ENCODE measurements at places on chromosomes 1 and 21.

- no peak for DNase-seq
These were observed 128.0 kb downstream of the LACTBL1 start for GRCh38 chr1:22844621-22845020.

- DNase-seq: no peak
These were observed 411.6 kb downstream of the SMYD3 start for GRCh38 chr1:246095443-246095842.

- no peak for DNase-seq
These were observed 34.5 kb upstream of the MAP1LC3C start for GRCh38 chr1:242033447-242033846.

GRCh38 chr1:215479567-215479966, 87.5 kb upstream of the KCTD3 start:
- DNase-seq: no peak

- DNase-seq: no peak
These were observed 33.1 kb downstream of the PGBD5 start for GRCh38 chr1:230392920-230393521.

- no peak for DNase-seq
These were observed 187.1 kb upstream of the CACNA1E start for GRCh38 chr1:181296180-181296579.

- DNase-seq: no peak
These were observed 17.1 kb downstream of the USP24 start for GRCh38 chr1:55198044-55198443.

DNA sequence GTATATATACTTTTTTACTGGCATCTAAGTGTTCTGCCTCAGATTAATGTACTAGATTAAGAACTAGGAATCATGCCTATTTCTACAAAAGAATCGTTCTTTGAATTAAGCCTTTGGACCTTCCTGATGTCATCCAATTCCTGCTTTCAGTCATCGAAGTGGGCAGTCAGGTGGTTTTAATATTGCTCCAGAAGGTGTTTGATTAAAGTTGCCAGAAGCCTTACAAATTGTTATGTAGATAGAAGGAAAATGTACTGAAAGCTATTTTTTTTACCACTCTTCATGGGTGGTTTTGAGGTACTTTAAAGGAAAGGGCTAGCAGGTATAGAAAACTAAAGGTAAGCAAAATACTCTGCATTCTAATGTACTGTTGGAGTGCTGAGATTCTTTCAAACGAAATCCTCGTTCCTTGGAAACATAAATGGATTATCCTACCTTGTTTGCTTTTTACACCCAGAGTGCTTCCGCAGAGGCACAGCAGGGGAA, 716 bp downstream of the CTBS start:
- no peak for DNase-seq

DNA sequence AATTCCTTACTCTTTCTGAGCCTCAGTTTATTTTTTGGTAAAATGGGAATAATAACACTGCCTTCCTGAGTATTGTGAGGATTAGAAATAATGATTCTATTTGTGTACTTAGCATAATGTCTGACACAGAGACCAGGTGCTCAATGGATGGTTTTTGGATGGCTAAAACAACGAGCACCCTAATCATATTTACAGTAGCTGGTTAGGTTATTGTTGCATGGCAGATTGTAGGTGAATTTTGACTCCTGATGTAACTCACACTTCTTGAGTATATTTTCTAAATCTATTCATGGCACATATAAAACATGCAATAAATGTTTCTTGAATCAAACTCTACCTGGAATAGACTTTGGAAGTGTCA, 11.9 kb upstream of the DUSP10 start:
- DNase-seq: no peak

GRCh38 chr1:186206048-186206570, 168.9 kb downstream of the TPR start:
- DNase-seq: no peak

- DNase-seq: no peak
These were observed 37.4 kb upstream of the C1orf198 start for GRCh38 chr1:230905733-230906132.

DNA sequence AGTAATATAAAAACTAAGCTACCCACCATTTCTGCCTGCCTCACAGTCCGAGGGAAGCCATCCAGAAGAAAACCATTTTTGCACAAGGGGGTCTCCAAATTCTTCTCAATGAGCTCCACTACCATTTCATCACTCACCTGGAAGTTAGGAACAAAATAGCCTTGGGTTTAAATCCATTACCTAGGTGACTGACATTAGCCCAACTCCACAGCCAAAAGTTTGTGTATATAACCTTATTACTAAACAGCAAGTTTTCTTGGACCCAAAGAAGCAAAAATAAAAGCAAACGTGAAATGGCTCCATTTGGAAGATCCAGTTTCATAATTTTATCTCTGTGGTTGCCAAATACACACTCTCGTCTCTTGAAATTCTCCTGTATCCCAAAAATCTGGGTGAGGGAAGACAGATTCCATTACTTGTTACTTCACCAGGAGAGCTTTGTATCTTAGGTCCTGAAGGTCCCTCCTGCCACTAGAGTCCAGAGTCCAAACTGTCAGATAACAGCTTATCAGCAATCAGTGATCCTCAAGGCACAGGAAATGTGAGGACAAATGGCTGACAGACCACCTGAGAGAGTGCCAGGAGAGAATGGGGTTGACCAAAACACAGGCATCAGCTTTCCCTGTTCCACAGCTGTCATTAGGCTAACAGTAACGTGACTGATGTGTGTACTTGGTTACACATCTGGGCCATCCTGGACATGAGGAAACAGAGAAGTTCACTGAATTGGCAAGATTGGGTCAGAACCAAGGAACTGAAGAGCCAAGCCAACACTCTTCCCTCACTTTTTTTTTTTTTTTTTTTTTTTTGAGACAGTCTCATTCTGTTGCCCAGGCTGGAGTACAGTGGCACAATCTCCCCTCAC, 14.9 kb downstream of the AK2 start:
- no peak for DNase-seq

DNA sequence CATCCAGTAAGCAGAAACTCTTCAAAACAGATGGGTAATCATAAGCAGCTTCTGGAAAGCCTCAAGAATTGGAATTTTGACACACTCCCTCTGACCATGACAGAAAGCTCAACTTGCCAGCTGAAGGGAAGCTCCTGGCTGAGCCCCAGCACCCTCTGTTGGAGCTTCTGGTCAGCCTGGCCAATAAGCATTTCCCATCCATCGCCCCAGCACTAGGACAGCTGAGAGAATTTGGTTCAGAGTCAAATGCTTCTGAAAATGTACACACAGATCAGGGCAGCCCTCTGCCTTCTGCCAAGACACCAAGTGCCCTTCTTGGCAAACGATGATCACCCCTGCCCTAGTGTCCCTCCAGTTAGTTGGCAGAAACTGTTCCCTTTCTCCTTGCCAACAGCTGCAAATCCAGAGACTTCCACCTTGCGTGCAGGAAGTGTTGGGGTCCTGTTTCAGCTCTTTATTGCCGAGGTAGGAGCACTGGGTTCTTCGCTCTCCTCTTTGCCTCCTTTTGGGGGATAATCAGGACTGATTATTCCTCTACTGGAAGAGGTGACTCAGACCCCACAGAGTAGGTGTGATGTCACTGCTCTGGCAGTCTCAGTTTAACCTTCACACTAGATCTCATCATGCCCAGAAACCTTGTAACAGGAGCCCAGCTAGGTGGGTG, 11.9 kb downstream of the PIGV start:
- DNase-seq: no peak

- no peak for DNase-seq
These were observed 20.5 kb upstream of the PTGS2 start for GRCh38 chr1:186700722-186701121.

DNA sequence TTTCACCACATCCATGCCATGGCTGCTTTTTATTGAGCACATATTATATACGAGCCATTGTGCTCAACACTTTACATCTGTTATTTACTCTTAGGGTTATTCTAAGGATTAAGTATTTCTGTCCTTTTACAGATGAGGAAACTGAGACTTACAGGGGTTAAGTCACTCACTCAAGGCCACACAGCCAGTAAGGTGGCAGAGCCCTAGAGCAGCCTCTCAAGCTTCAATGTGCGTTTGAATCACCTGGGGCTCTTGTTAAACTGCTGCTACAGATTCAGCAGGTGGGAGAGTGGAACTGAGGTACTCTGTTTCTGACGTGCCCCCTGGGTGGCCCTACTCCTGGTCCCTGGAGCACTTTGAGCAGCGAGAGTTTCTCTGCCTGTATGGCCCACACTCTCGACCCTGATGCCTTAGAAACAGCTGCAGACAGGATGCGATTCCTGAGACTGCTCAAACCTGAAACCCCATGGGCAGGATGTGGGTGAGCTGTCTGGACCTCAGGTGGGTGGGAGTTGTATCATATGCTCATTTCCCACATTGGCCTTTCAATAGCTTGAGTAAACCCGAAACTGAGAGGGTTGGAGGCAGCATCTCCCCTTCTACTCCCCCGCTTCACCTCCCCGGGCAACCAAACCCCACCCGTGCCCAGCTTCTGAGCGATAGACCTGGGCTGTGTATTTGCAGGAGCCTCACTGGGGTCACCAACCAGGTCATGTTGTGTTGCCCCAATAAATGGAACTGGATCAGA, 59.3 kb downstream of the MAN1C1 start:
- DNase-seq: peak; percentile 64

DNA sequence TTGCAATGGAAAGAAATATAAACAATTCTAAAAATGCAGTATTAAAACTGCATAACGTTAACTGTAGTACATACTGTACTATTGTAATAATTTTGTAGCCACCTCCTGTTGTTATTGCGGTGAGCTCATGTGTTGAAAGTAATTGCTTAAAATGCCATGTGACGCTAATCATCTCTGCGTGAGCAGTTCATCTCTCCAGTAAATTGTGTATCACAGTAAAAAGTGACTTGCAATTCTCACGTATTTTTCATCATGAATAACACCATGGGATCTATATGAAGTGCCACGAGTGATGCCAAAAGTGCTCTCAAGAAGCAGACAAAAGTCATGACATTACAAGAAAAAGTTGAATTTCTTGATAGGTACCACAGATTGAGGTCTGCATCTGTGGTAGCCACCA, 82.4 kb upstream of the CYYR1 start:
- DNase-seq: no peak

GRCh38 chr1:41560931-41561330, 76.4 kb upstream of the EDN2 start:
- no peak for DNase-seq

- DNase-seq: no peak
These were observed 347.1 kb downstream of the AJAP1 start for GRCh38 chr1:5001466-5001865.

- no peak for DNase-seq
These were observed 33.0 kb downstream of the SH3BGR start for GRCh38 chr21:39484711-39485276.

DNA sequence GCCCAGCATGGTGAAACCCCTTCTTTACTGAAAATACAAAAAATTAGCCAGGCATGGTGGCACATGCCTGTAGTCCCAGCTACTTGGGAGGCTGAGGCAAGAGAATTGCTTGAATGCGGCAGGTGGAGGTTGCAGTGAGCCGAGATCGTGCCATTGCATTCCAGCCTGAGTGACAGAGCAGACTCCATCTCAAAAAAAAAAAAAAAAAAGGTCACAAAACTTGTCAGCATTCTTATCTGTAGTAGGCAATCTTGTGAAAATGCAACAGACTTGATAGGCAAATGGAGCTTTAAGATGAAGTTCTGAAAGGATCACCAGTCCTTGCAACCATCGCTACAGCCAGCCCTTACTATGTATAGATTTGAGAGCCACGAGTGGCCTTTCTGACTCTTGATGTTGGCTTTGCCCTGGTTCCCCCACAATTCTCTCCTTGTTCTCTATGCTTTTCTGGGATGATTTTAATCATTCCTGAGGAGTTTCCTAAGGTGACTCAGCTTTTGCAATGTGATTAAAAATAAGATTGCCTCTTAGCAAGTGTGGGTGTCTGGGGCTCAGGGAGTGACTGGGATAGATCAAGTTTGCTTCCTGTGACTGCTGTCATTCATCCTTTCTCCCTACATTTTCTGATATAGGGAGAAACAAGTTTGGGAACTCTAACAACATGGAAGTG, 7.1 kb upstream of the MAP1LC3C start:
- no peak for DNase-seq

GRCh38 chr1:175820456-175821025, 77.1 kb upstream of the TNR start:
- DNase-seq: no peak

- no peak for DNase-seq
These were observed 155.6 kb upstream of the CSF3R start for GRCh38 chr1:36638268-36638667.

GRCh38 chr1:239733995-239734394, 347.6 kb downstream of the CHRM3 start:
- DNase-seq: no peak

GRCh38 chr1:20348326-20348915, 57.7 kb downstream of the VWA5B1 start:
- no peak for DNase-seq

DNA sequence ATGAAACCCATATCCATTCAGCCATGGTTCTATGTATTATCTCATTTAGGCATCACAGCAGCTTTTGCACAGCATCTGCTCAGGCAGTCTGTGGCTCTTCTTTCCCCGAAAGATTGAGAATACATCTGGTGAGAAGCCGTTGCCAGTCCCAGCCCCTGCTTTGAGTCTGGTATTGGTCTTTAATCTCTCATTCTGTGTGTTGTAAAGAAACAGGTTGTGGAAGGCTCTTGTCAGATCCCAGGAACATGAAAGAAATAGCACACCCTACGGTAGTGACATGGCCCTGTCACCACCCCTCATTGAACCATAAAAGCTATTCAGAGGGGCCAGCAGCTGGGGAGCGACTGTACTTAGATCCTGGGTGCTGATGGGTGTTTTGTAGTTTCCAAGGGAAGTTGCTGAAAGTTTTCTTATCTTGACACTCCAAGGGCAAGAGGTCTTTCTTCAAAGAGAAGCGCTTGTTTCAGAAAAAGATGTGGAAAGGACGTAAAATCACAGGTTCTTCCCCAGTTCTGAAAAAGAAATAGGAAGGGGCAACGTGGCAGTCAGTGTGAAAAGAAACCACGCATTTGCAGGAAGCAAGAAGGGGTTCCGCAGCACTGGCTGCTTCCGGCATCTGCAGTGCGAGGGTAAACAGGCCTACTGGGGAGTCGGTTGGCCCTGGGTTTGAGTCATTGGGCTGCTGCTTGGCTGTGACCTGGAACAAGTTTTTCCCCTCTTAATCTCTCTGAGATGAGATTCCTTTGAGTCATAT, 145.0 kb downstream of the DHRS3 start:
- DNase-seq: peak; percentile 64

DNA sequence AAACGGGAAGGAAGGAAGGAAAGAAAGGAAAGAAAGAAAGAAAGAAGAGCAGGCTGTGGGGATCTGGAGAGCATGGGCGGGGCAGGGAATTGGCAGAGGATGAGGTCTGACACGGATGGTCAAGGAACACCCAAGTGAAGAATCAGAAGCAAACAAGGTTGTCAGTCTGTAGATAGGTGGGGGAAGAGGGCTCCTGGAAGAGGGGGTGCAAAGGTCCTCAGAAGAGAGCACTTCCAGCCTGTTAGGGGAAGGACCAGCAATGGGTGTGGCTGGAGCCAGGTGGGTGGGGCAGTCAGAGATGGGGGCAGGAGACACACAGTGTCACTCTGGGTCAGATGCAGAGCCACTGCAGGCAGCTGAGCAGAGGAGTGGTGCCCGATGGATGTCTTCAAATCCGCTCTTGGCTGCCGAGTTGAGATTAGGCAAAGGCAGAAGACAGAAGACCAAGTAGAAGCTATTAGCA, 11.0 kb upstream of the PLA2G2C start:
- no peak for DNase-seq
